ENCODE measurements at places on chromosomes 3 and 15. TPM values are rescaled to one million over a fixed set of nuclear protein-coding genes. Genes with fewer than 3 reads are reported as not detected.

DNA sequence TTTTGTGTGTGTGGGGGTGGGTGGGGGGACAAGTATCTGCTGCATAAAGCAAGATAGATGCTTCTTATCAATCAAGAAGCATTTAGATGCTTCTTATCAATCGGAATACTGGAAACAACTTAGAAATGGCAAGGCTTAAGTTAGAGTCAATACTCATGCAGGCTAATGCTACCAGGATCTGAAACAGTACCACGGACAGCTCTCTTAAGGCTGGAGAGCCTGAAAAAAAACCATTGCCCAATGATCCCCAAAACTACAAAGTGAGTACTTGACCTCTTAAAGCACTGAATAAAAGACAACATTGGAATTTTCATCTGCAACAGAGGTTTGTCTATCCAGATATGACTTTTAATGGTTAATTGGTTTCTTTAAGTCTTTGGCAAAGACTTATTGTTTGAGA lies 262.3 kb downstream of the GAP43 start:
- DNase-seq: no peak
- H3K4me3 ChIP-seq: no peak overlapping the region
- no peak overlapping the region for H3K27ac ChIP-seq
- no peaks in the 10 kb centered on the region for H3K36me3 ChIP-seq
- H3K4me1 ChIP-seq: no peaks in the 10 kb centered on the region

DNA sequence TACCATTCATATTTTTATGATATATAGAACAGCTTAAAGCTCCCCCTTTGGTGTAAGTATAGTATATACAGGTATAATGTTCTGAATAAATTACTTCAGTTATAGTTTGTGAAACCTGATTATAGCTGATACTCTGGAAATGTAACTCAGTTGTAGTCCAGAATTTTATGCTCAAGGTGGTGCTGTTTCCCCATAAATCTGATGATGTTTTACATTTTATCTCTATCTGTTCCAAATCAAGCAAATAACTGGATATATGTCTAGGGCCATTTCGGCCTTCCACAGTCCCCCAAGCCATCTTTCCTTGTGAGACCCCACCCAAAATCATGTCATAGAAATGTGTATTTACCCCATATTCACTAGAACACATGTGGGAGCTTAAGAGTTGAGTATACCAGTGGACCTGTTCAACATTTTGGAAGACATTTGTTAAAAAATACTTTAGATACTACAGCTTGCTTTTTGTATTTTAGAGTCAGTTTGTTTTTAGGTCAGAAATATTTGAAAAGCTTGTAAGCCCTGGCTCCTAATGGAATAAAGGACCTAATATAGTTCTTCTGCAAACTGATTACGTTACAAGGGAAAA lies 107.1 kb downstream of the ATG7 start:
- DNase-seq: no peak
- no peaks in the 10 kb centered on the region for H3K27me3 ChIP-seq
- H3K4me3 ChIP-seq: no peak overlapping the region
- peak overlapping the region; percentile 67 for H3K27ac ChIP-seq

DNA sequence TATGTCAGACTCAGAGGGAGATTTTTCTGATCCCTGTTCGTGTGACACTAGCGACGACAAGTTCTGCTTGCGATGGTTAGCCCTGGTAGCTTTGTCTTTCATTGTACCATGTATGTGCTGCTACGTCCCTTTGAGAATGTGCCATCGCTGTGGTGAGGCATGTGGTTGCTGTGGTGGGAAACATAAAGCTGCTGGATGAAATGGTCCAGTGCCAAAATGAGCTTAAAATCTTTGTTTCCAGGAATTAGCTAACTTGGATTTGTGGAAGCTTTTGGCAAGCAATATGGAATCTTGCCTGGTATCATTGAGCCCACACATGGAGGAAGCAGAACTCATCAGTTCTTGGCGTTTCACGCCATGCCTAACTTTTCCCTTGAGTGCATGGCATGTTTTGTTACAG lies 98.8 kb downstream of the SPRED1 start:
- H3K27me3 ChIP-seq: no peaks in the 10 kb centered on the region
- H3K36me3 ChIP-seq: no peaks in the 10 kb centered on the region
- no peak overlapping the region for H3K4me3 ChIP-seq
- no peak overlapping the region for H3K27ac ChIP-seq
- H3K4me1 ChIP-seq: no peaks in the 10 kb centered on the region

DNA sequence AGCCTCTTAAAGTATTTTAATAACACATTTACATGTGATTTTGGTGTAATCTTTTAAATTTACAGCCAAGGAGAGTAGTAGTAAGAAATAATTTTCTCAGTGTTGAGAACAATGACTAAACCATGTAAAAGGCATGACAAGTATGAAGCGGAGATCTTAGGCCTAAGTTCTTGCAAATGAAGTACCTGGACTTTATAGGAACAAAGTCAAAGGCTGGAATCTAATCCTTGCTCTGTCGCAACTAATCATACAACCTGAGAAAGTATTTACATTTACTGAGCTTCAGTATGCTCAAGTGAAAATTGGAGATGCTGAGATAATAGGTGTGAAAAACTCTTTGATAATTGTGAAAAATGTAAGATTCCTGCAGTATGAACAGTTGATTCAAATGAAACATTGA lies 86.4 kb upstream of the VGLL3 start:
- H3K27ac ChIP-seq: no peak overlapping the region
- no peaks in the 10 kb centered on the region for H3K4me1 ChIP-seq
- H3K36me3 ChIP-seq: no peaks in the 10 kb centered on the region

GRCh38 chr3:11168881-11169805 lies 14.8 kb downstream of the HRH1 start:
- H3K27me3 ChIP-seq: no peaks in the 10 kb centered on the region
- peaks cover 26% of the 10 kb centered on the region for H3K4me1 ChIP-seq
- H3K36me3 ChIP-seq: no peaks in the 10 kb centered on the region
- H3K4me3 ChIP-seq: no peak overlapping the region
- H3K27ac ChIP-seq: no peak overlapping the region
- no peak for DNase-seq

DNA sequence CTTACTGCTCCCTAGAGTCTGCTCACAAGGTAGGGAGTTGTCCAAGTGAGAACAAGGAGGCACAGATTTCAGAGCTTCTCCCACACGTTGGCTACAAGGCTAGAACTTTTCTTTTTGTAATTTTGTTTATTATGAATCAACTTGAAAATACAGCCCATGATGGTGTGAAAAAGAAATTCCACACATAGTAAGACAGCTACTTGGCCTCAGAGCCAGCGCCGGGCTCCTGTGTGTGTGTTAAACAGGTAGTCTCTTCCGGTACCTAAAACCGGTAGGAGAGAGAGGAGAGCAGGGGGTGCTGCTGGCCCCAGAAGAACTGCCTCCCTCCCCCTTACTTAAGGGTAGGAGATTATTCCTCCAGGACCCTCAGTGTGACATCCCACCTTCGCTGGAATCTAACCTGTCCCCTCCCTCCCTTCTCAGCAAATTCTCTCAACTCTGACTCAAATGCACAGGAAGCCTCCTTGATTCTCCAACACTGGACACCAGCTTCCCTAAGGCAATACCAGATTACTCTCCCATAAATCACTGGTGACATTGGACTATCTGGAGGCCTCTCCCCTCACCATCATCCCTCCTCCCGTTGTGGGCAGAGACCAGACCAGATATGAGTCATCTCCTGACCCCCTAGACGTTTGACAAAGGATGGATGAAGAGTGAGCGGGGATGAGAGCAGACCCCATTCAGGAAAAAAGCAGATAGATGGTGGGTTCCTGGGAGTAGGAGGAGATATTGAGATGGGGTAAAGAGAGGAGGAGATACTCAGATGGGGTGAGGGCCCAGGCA lies 4.5 kb upstream of the IP6K1 start:
- no peaks in the 10 kb centered on the region for H3K27me3 ChIP-seq
- H3K4me3 ChIP-seq: no peak overlapping the region
- peak; percentile 8 for DNase-seq
- no peak overlapping the region for H3K27ac ChIP-seq

- H3K36me3 ChIP-seq: no peaks in the 10 kb centered on the region
- H3K4me1 ChIP-seq: no peaks in the 10 kb centered on the region
- no peak overlapping the region for H3K27ac ChIP-seq
- H3K27me3 ChIP-seq: no peaks in the 10 kb centered on the region
- DNase-seq: no peak
- H3K4me3 ChIP-seq: no peak overlapping the region
Measured at GRCh38 chr3:194573680-194574437, 59.4 kb downstream of the TMEM44 start.

- no peaks in the 10 kb centered on the region for H3K36me3 ChIP-seq
- H3K27me3 ChIP-seq: no peaks in the 10 kb centered on the region
- no peaks in the 10 kb centered on the region for H3K4me1 ChIP-seq
- H3K27ac ChIP-seq: no peak overlapping the region
- no peak overlapping the region for H3K4me3 ChIP-seq
- DNase-seq: no peak
Measured at GRCh38 chr15:32042269-32042972, 12.1 kb downstream of the CHRNA7 start.

KBTBD13 gene
- 0.28 TPM for total RNA-seq

All from ovary (tissue), 10 donors.